Activated CD4-positive, alpha-beta T cell treated with anti-CD3 and anti-CD28 coated beads for 36 hours (primary cell): ENCODE measurements at places on chromosomes 7 and 10. TPM values are rescaled to one million over a fixed set of nuclear protein-coding genes. Genes with fewer than 3 reads are reported as not detected.
A peak's percentile ranks its signal among the peaks of the same experiment; 100 is the strongest.

DNA sequence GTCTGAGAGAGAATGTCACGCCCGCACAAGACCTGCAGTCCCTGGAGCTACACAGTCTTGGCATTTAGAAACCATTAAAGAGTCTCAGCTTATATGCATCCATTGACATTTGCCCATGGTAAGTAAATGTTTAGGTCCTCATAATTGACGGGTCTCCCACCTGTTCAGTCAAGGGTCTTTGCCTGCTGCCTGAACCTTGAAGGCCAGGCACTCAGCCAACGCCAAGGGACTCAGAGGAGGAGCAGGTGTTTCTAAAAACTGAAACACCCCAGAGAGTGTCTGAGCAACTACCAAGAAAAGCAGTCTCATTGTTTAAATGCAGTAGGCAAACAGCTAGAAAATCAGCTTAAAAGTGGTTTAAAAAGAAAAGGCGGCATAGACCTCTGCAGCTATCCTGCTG, 264.7 kb upstream of the AKR1E2 start:
- no peaks in the 10 kb centered on the region for H3K36me3 ChIP-seq
- H3K27ac ChIP-seq = no peak overlapping the region
- DNase-seq = no peak
- no peak overlapping the region for H3K4me3 ChIP-seq

GRCh38 chr10:92697663-92698511, 8.1 kb downstream of the HHEX start:
- no peaks in the 10 kb centered on the region for H3K36me3 ChIP-seq
- no peak for DNase-seq
- peaks cover 18% of the 10 kb centered on the region for H3K4me1 ChIP-seq

GRCh38 chr10:63707254-63707910, 186.2 kb downstream of the REEP3 start:
- H3K27me3 ChIP-seq = no peaks in the 10 kb centered on the region
- peak; percentile 39 for DNase-seq
- H3K27ac ChIP-seq = no peak overlapping the region
- H3K4me1 ChIP-seq = peaks cover 19% of the 10 kb centered on the region

Gene NUTM2E
- total RNA-seq = 0.11 TPM

Gene ACHE
- not detected for total RNA-seq

DNA sequence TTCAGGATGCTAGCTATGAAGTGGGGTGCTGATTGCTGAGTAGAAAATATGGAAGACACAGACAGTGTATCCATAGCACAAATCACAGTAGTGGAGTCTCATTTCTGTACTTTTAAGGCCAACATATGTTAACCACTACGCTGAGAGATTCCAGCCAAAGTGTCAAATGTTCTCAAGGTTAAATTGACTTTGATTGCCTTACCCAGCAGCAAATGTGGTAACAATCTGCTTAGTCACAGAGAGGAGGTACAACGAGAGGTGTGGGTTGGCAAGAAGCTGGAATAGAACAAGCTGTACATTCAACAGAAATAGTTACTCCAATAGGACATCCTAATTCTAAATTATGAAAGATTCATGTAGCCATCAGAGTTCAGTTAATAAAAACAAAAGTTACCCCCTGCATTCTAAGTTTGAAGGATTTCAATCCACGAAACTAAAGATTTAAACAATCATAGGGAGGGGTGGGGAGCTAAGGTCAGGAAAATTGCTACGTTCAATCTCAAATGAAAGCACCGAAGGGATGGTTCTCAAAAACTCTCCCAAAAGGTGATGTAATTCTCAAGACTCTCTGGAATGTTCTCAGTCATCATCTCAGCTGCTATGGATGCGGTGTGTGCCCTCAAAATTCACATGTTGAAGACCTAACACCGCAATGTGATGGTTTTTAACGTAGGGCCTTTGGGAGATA, 137.0 kb downstream of the ETV1 start:
- no peak overlapping the region for H3K27ac ChIP-seq
- H3K4me3 ChIP-seq = no peak overlapping the region
- H3K36me3 ChIP-seq = no peaks in the 10 kb centered on the region
- no peak for DNase-seq
- H3K27me3 ChIP-seq = no peaks in the 10 kb centered on the region

DNA sequence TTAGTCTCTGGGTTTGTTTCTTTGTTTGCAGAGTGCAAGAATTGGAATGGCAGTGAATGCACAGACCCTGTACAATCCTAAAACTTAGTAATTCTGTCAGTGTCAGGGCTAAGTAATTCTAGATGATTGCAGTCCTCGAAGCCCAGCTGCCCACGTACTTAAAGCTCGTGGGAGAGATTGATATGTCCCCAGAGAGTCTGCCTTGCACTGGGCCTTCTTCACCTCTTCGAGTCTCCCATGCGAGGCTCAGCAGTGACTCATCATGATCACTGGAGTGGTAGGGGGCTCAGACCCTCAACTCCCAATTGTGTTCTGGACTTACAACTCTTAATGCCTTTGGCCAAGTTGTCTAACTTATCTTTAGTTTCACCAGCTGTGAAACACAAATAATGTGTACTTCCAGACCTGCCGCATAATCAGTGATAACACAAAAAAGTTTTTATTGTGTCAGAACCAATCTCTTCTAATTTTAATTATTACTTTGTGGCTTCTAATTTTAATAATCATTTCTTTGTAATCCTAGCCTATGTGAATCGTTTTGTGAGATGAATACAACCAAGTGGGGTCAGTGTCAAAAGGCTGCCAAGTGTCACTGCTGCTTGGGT, 345.6 kb upstream of the LRGUK start:
- peaks cover 2% of the 10 kb centered on the region for H3K4me1 ChIP-seq
- H3K27me3 ChIP-seq = no peaks in the 10 kb centered on the region
- no peak overlapping the region for H3K27ac ChIP-seq

GRCh38 chr10:29865700-29866355, 193.6 kb downstream of the JCAD start:
- no peaks in the 10 kb centered on the region for H3K36me3 ChIP-seq
- H3K27ac ChIP-seq = no peak overlapping the region
- H3K4me1 ChIP-seq = no peaks in the 10 kb centered on the region
- peaks cover 3% of the 10 kb centered on the region for H3K27me3 ChIP-seq

DNA sequence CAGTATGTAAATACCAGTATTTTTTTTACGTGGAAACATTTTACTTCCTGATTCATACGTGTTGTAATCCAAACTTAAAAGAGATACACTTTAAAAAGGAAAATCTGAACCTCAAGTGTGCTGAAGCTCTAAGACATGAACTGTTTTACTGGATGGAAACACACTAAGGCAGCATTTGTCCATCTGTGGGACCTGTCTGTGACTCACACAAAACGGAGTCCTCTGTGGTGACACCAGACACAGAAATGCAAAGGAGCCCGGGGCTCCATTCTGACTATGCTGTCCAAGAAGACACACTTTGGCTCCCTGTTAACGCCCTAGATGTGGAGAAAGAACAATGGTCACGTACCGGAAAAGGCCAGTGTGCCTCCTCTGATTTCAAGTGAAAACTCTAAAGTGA, 23.9 kb downstream of the RNF133 start:
- no peak overlapping the region for H3K27ac ChIP-seq
- no peak for DNase-seq
- H3K27me3 ChIP-seq = no peaks in the 10 kb centered on the region
- H3K4me3 ChIP-seq = no peak overlapping the region

- DNase-seq = no peak
- no peak overlapping the region for H3K4me3 ChIP-seq
- no peaks in the 10 kb centered on the region for H3K4me1 ChIP-seq
- H3K36me3 ChIP-seq = no peaks in the 10 kb centered on the region
Measured at GRCh38 chr7:83918142-83918541, 269.2 kb upstream of the SEMA3E start.

- no peaks in the 10 kb centered on the region for H3K4me1 ChIP-seq
- no peaks in the 10 kb centered on the region for H3K36me3 ChIP-seq
- no peak overlapping the region for H3K27ac ChIP-seq
- DNase-seq = no peak
Measured at GRCh38 chr7:41579961-41580935, 122.6 kb downstream of the INHBA start.

GRCh38 chr7:28999895-29000716, 42.0 kb upstream of the TRIL start:
- no peaks in the 10 kb centered on the region for H3K4me1 ChIP-seq
- no peaks in the 10 kb centered on the region for H3K36me3 ChIP-seq

Gene EPO
- total RNA-seq = not detected

GRCh38 chr7:151680810-151681209, 161.1 kb upstream of the RHEB start:
- H3K4me1 ChIP-seq = peaks cover 16% of the 10 kb centered on the region
- H3K27ac ChIP-seq = no peak overlapping the region
- H3K36me3 ChIP-seq = no peaks in the 10 kb centered on the region

Gene FKBP6
- not detected for total RNA-seq

- H3K27me3 ChIP-seq = no peaks in the 10 kb centered on the region
- no peak for DNase-seq
- no peaks in the 10 kb centered on the region for H3K36me3 ChIP-seq
- peaks cover 14% of the 10 kb centered on the region for H3K4me1 ChIP-seq
- no peak overlapping the region for H3K4me3 ChIP-seq
Measured at GRCh38 chr10:61845950-61846268, 55.6 kb upstream of the ARID5B start.

Gene SSBP1
- total RNA-seq = 245 TPM

GRCh38 chr10:122459561-122460273, 1.6 kb upstream of the HTRA1 start:
- DNase-seq = no peak
- H3K4me3 ChIP-seq = no peak overlapping the region
- no peaks in the 10 kb centered on the region for H3K36me3 ChIP-seq
- no peak overlapping the region for H3K27ac ChIP-seq
- H3K27me3 ChIP-seq = peaks cover 49% of the 10 kb centered on the region

Gene CAV1
- total RNA-seq = 0.25 TPM

DNA sequence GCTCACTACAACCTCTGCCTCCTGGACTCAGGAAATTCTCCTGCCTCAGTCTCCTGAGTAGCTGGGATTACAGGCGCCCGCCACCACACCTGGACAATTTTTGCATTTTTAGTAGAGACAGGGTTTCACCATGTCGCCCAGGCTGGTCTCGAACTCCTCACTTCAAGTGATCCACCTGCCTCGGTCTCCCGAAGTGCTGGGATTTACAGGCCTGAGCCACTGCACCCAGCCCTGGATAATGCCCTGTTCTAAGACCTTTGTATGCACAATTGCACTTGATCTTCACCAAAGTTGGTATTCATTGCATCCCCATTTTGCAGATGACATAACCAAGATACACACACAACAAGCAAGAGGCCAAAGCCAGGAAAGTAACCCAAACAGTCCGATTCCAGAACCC, 97.7 kb upstream of the CARD11 start:
- H3K27ac ChIP-seq = no peak overlapping the region
- no peak for DNase-seq
- H3K4me1 ChIP-seq = peaks cover 2% of the 10 kb centered on the region
- no peaks in the 10 kb centered on the region for H3K36me3 ChIP-seq
- no peaks in the 10 kb centered on the region for H3K27me3 ChIP-seq

Gene NRP1
- total RNA-seq = 0.44 TPM

- no peaks in the 10 kb centered on the region for H3K36me3 ChIP-seq
- no peak for DNase-seq
- peaks cover 6% of the 10 kb centered on the region for H3K27me3 ChIP-seq
- no peak overlapping the region for H3K27ac ChIP-seq
- H3K4me3 ChIP-seq = no peak overlapping the region
Measured at GRCh38 chr7:78413568-78413967, 615.0 kb downstream of the PHTF2 start.

Gene REPIN1
- total RNA-seq = 55.6 TPM

- peaks cover 30% of the 10 kb centered on the region for H3K36me3 ChIP-seq
- no peaks in the 10 kb centered on the region for H3K4me1 ChIP-seq
- H3K27me3 ChIP-seq = no peaks in the 10 kb centered on the region
- H3K27ac ChIP-seq = no peak overlapping the region
- DNase-seq = no peak
Measured at GRCh38 chr7:7595451-7595850, 28.8 kb downstream of the MIOS start.

DNA sequence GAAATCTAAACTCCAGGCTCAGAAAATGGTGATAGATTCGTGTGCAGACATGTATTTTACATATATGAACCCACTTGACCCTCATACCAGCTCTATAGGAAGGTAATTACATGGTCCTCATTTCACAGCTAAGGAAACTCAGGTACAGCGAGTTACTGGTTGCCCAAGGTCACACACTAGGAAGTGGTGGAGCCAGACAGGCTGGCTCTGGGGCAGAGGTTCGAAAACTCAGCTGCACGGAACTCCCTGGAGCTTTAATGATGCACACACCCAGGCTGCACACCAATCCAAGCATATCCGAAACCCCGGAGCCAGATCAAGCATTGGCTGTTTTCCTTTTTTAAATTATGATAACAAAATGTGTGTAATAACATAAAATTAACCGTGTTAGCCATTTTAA, 172.4 kb downstream of the COBL start:
- no peaks in the 10 kb centered on the region for H3K36me3 ChIP-seq
- no peak overlapping the region for H3K4me3 ChIP-seq
- peaks cover 3% of the 10 kb centered on the region for H3K27me3 ChIP-seq
- DNase-seq = no peak
- peaks cover 23% of the 10 kb centered on the region for H3K4me1 ChIP-seq

Gene VSTM4
- total RNA-seq = 0.11 TPM

DNA sequence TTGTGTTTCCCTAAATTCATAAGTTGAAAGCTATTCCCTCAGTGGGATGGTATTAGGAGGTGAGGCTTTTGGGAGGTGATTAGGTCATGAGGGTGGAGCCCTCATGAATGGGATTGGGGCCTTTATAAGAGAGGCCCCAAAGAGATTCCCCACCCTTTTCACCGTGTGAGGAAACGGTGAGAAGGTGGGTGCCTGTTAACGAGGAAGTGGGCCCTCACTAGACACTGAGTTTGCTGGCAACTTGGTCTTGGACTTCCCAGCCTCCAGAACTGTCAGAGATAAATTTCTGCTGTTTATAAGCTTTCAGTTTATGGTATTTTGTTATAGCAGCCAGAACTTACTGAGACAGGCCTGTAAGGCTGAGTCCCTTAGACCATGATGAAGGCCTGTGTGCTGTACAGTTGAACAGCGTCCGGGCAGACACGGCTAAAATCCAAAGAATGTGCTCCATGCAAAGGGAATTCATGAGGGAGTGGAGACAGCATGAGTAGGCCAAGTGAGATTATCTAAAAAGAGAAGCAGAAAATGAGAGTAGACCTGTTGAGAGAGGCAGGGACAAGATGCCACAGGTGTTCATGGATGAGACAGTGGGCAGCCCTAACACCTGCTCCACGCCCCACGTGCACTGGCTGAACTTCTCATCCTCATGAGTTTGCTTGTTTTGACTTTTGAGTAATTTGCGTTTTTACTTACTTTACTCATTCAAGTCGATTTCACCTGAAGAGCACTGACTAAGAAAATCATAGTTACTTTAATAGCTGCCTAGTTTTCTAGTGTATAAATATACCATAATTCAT, 66.9 kb upstream of the SFMBT2 start:
- no peaks in the 10 kb centered on the region for H3K27me3 ChIP-seq
- H3K4me1 ChIP-seq = peaks cover 48% of the 10 kb centered on the region
- H3K27ac ChIP-seq = no peak overlapping the region
- no peaks in the 10 kb centered on the region for H3K36me3 ChIP-seq
- no peak for DNase-seq

- no peak overlapping the region for H3K27ac ChIP-seq
- peaks cover 3% of the 10 kb centered on the region for H3K4me1 ChIP-seq
- peaks cover 2% of the 10 kb centered on the region for H3K27me3 ChIP-seq
- no peaks in the 10 kb centered on the region for H3K36me3 ChIP-seq
- H3K4me3 ChIP-seq = no peak overlapping the region
- DNase-seq = no peak
Measured at GRCh38 chr7:16741676-16742075, 11.9 kb upstream of the TSPAN13 start.

- H3K27ac ChIP-seq = no peak overlapping the region
- no peak overlapping the region for H3K4me3 ChIP-seq
Measured at GRCh38 chr7:36606976-36607720, 117.1 kb downstream of the AOAH start.
